ENCODE measurements at places on chromosomes 6 and 20.

DNA sequence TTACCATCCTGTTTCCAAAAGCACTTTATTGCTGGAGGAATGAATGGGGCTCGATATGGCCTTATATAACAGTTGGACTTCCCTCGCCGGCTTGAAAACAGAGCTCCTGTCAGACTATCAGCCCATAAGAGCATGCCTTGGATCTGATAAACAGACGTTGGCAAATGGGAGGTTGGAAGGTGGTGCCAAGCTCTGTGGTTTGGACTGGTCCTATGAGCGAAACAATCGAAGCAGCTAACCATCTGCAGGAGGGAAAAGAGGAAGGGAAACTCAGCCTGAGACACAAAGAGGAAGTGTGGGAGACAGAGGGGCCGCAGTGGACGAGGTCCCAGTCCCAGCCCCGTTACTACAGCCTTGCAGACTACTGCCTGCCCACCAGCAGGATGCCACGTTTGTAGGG is 92.9 kb downstream of the TFAP2C start:
- no peak for DNase-seq

- no peak for DNase-seq
These were observed 544 bp upstream of the KHDC1 start for GRCh38 chr6:73263570-73263909.

DNA sequence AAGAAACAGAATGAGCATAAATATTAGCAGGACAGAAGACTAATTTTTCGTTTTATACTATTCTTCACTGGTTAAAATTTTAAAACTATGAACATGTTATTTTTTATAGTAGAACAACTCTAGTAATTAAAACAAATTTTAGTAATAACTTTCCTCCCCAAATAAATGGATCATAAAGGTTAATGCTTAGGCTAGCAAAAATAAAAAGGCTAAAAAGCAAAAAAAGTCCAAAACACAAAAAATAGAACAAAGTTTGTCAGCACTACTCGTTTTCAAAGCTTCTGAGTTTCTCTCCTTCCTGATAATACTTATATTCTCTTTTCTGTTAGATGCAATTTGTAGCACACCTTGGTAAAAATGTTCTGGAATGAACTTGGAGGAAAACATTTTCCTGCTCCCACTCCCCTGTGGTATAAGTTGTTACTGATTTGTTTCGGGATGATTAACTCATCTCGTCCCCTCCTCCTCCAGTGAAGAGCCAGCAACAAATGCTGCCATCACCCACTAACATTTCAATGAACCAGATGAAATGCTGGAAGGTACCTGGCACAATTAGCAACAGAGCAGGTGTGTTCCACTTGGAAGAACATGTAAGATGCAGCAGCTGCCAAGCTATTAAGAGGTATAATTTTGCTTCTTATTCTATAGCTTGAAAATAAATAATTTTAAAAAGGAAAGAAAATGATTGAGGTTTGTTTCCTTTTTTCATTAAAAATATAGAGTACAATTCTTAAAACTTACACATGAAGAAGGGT is 130.5 kb downstream of the MYB start:
- DNase-seq, result no peak

- DNase-seq, result no peak
These were observed 64.7 kb upstream of the TIAM2 start for GRCh38 chr6:154930451-154930851.

GRCh38 chr6:37150314-37150713 is 19.6 kb upstream of the PIM1 start:
- no peak for DNase-seq

GRCh38 chr20:25135031-25135430 is 53.1 kb upstream of the VSX1 start:
- no peak for DNase-seq

GRCh38 chr6:117396228-117396627 is 29.5 kb downstream of the ROS1 start:
- no peak for DNase-seq

GRCh38 chr6:155915651-155916050 is 460.0 kb upstream of the NOX3 start:
- no peak for DNase-seq

- DNase-seq, result no peak
These were observed 28.9 kb downstream of the ASIP start for GRCh38 chr20:34269996-34270627.

DNA sequence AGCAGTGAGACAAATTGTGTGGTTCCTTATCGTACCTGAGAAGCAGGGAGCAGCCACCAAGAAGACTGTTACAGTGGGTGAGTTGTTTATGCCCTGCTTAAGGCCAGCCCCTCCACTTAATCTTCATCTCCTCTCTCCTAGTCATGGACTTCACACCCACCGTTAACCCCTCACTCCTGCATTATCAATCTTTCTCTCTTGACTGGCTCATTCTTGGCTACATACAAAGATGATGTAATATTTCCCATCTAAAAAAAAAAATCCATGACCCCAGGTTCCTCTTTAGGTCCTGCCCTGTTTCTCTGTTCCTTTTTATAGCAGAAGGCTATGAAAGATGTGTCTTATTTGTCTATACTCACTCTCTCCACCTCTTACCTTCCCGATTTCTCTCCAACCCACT is 72.4 kb downstream of the SHLD1 start:
- DNase-seq, result no peak

All from stimulated activated CD4-positive, alpha-beta T cell treated with anti-CD3 and anti-CD28 coated beads, Interleukin-15, amount 100 ng/mL, for 1 hour (primary cell).